ENCODE measurements at places on chromosomes 6 and 20.

- no peak for DNase-seq
Observed at GRCh38 chr6:70124443-70124842, 178.4 kb downstream of the COL9A1 start.

DNA sequence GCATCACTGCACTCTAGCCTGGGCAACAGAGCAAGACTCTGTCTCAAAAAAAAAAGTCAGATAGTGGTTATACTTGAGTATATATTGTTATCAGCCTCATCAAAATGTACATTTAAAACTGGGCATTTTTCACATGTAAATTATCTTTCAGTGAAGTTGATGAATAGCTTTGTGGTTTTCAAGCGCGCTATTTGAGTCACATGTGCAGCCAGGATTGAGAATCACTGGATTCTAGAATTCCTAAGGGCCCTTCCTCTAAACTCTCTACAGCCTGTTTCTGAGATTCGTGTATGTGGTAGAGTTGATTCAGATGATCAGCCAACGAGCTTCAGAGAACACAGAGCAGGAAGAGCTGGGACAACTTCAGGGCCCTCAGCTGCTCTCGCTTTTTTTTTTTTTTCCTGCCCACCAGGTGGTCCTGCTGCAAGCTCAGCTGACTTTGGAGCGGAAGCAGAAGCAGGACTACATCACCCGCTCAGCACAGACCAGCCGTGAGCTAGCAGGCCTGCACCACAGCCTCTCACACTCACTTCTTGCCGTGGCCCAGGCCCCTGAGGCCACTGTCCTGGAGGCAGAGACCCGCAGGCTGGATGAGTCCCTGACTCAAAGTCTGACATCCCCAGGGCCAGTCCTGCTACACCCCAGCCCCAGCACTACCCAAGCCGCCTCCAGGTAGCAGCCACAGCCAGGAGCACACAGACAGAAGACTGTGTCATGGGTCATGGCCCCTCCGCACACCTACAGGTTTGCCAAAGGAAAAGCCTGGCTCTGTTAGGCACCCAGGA, 18.3 kb downstream of the C20orf173 start:
- no peak for DNase-seq

DNA sequence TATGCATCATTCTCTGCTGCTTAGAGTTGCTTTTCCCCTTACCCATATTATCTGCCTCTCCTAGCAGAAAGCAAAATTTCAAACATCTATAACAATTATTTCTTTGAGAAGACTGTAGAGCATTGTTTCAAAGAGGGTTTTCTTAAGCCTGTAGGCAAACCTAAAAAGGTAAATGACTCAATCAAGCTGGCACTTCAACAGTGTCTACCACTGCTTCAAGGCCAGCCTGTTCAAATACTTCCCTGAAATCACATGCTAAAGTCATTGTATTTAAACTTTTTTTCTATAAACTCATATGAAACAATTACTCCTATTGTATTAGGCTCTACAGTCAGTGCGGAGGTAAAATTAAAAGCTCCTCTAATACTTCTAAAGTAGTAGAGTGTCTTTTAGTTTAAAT, 87.1 kb downstream of the OGFRL1 start:
- no peak for DNase-seq

DNA sequence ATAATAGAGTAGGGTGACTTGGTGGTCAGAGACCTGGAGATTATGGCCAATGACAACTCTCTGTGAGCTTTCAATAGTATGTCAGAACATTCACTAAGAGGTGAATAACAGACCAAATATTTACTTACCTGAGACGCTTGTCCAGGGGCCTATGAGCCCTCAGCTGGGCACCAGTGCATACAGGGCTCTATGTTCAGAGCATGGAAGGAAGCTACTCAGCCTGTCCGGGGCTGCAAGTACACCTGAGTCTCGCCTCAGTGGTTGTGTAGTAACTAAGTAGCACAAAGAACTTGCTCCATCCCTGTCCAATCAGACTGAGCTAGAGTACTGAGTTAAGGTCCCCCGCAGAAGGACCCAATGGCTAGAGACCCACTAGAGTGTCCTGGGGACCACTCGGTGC, 11.6 kb upstream of the SCGN start:
- no peak for DNase-seq

GRCh38 chr6:43127877-43128276, 43.2 kb upstream of the SRF start:
- DNase-seq = no peak

DNA sequence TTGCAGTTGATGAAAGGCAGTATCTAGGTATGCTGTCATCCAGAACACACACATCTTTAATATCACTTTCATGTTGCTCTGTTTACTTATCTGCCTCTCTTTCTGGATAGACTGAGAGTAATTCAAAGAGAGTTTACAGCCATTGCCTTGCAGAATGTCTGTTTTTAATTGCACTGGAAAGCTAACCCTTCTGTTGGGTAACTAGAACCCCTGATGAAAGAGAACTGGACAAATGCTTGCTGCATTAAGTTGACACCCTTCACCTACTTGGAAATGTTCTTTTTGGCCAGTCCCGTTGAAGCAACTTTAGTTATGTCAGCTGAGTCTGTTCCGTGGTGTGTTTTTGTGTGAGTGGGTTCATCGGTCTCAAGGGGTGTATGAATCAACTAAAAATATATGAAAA, 383.8 kb upstream of the CITED2 start:
- no peak for DNase-seq

DNA sequence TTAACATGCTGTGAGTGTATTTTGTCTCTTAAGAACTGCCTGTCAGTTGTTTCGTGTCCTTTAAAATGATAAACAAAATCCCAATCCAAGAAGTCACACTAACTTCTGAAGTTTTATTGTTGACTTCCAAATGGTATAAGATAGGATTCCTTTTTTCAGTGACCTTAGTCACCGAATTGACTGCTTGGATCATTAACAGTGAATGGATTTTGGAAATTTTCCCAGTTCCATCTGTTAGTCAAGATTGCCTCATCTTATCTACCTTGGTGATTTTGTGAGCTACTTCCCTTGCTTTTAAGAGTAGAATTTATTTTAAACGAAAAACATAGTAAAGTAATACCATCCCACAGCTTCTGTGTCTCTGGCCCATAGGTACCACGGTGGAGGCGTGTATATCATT, 14.9 kb downstream of the RIOK1 start:
- DNase-seq = no peak

GRCh38 chr6:95670011-95670463, 92.7 kb downstream of the MANEA start:
- no peak for DNase-seq

GRCh38 chr20:61419010-61419409, 166.9 kb downstream of the CDH4 start:
- DNase-seq = no peak

DNA sequence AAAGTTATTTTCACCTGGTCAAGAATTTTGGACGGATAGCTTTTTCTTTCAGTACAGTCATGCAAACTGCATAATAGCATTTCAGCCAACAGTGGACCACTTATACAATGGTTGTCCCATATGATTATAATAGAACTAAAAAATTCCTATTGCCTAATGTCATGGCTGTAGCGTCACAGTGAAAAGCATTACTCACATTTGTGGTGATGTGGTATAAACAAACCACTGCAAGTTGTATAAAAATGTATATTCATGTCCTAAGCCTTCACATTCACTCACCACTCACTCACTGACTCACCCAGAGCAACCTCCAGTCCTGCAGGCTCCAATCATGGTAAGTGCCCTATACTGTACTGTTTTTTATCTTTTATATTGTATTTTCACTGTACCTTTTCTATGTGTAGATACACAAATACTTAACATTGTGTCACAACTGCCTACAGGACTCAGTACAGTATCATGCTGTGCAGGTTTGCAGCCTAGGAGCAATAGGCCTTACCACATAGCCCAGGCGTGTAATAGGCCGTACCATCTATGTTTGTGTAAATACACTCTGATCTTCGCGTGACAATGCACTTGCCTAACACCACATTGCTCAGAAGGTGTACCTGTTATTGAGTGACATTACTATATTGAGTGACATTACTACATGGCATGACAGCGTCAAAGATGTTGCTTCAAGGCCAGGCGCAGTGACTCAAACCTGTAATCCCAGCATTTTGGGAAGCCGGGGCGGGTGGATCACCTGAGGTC, 17.9 kb downstream of the ABHD12 start:
- DNase-seq = no peak

DNA sequence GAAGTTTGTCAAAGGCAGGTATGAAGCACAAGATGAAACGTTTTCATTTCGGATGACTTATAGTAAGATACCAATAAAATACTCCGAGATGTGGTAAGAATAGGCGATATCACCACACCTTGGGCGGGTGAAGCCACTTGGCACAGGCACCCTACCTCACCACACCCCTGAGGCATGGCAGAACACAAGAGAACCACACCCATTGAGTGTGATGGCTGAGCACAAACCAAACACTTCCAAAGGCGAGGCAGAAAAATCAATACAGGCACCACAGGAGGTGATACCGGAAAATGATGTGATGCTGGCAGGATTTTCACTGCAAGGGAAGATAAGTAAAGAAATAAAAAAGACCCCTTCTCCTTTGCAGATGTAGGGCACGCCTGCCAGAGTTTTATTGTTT, 332.9 kb upstream of the PRDM1 start:
- no peak for DNase-seq

- DNase-seq = no peak
Observed at GRCh38 chr6:134424165-134424797, 106.4 kb upstream of the SGK1 start.

- DNase-seq = no peak
Observed at GRCh38 chr20:50392138-50392866, 117.9 kb upstream of the PTPN1 start.

GRCh38 chr6:56552187-56553130, 90.2 kb downstream of the DST start:
- no peak for DNase-seq

DNA sequence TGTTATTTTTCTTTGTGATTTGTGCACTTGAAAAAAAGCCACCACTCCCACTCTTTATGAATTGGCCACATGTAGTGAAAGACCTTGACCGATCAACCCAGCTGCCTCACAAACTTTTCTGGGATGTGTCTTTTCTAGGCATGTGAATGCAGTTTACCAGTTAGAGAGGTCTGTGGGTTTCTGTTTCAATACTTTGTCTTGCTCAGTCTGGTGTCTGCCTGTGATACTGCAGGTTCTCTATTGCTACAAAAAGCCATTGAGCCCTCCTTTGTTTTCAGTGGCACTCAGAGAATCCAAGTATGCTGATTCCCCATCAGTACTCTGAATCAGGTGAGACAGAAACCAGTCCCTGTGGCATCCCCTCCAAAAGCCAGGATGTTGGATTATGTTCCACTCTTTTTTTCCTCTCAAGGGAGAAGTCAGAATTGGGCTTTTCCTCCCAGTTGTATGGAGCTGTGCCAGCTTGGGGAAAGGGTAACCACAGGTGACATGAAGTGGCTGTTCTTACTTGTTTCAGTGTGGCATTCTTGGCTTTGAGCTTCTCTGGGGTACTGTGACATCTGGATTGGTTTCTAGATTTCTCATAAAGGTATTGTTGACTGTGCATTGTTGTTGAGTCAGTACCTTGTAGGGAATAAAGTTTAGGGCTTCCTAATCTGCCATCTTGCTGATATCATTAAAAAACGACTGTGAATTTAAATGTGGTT, 26.3 kb upstream of the ZFP64 start:
- DNase-seq = no peak

DNA sequence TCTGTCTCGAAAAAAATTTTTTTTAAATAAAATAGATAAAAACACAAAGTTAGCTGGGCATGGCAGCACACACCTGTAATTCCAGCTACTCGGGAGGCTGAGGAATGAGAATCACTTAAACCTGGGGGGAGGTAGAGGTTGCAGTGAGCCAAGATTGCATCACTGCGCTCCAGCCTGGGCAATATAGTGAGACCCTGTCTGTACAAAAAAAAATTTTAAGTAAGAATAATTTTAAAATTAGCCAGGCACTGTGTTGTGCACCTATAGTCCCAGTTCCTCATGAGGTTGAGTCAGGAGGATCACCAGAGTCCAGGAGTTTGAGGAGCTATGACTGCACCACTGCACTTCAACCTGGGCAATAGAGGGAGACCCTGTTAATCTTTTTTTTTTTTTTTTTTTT, 149.2 kb upstream of the SHLD1 start:
- DNase-seq = no peak

- DNase-seq = peak; percentile 41
Observed at GRCh38 chr20:51766994-51767866, 960 bp downstream of the ATP9A start.

GRCh38 chr20:21503345-21503744, 10.5 kb downstream of the NKX2-2 start:
- no peak for DNase-seq

GRCh38 chr6:150510576-150510975, 89.1 kb upstream of the PLEKHG1 start:
- no peak for DNase-seq

- no peak for DNase-seq
Observed at GRCh38 chr20:60064554-60065196, 106.5 kb downstream of the CDH26 start.

- peak; percentile 52 for DNase-seq
Observed at GRCh38 chr6:4637691-4638433, 138.3 kb upstream of the CDYL start.

- DNase-seq = no peak
Observed at GRCh38 chr6:162364488-162364887, 363.1 kb downstream of the PRKN start.

DNA sequence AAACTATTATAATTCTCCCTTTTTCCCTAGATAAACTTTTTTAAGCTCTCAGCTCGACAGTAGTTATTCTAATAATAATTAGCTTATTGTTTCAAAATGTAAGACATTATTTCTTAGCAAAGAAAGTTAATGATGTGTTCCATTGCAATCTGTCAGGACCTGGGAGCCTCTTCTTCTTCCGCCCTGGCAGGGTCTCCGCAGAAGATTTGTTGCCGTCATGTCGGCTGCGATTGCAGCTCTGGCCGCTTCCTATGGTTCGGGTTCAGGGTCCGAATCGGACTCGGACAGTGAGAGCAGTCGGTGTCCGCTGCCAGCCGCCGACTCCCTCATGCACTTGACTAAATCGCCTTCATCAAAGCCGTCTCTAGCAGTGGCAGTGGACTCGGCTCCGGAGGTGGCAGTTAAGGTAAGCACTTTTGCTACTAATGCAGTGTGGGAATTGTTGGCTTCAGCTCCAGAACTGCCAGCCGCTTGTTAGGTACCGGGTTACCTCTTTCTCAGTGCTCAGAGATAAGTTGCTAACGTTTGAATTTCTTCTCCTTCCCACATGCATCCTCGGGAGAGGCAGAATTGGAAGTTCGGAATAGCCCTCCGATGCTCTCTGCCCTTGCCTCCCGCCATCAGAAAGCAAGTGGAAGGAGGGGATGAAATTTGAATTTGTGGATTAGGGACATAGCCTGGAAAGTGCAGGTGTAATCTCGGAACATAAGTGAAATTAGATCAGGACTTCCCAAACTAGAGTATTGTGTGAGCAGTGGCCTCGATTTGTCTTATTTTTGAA, at the start of gene CDC40:
TSS of gene CDC40 (plus strand) at position 200 of the 781 bp plus-strand sequence. CDS start at position 218, 18 bp downstream.
- DNase-seq = peak; percentile 62

All from stimulated activated CD4-positive, alpha-beta T cell treated with anti-CD3 and anti-CD28 coated beads, Interleukin-2, amount 100 ng/mL, for 24 hours (primary cell).